ENCODE measurements at places on chromosomes 16 and 17.

DNA sequence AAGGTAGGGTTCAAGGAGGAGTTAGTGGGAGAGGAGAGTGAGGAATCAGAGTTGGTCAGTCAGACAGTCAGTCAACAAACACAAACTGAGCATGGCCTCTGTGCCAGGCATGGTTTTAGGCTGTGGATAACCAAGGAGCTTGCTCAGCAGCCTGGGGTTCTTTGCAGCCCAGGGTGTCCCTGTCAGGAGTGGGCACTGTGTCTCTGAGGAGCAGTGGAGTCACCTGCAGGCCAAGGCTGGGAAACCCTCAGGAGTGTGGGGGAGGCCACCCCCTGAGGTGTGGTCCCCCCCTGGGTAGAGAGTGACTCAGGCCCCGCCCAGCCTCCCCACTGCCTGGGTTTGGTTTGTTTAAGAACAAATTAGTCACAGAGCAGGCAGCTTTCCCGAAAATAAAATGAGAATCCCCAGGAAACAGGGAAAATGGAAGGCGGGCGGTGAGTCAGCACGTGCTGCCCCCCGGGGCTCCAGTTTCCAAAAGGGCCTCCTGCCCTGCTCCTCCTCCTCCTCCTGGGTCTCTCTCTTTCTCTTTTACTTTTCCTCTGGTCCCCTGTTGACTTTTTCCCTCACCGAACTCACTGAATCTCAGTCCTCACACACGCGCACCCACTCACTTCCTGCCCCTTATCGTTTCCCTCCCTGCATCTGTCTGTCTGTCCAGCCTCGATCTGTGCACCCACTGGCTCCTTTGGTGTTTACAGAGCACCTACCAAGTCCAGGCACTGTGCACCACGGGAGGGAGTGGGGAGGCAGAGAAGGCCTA lies 44.3 kb downstream of the SOCS3 start:
- peak; percentile 36 for DNase-seq

DNA sequence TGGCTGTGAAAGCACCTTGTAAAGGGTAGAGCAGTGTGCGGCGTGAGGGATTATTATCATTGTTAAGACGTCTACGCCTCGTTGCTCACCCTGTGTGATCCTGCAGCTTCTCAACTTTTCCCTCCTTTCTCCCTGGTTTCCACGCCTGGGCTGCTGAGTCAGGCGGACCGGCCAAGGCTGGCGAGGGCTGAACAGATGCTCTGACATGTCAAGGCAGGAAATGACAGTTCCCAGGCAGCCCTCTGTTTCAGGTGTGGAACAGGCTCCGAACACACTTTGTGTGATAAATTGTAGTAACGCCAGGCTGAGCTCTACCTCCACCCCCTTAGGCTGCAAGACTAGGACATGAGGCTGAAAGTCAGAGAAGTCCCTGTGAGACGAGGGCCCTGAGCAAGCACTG lies 46.0 kb upstream of the TBX2 start:
- no peak for DNase-seq

DNA sequence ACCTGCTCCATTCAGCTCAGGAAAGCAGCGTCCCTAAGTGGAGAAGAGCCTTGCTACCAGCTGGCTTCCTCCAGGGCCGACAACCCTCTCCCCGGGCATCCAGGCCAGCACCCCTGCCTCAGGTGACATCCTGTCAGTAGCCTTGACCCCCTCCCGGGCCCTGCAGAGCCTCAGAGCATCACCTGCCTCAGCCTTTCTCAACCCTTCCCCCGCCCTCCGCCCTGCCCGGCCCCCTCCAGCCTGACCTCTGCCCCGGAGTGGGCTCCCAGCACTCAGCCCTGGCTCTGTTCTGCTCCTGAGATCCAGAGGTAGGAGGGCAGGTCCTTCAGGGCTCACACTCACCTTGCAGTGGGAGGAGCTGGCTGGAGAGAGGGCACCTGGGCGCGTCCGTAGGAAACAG lies 73.8 kb upstream of the METRNL start:
- DNase-seq: no peak

GRCh38 chr17:59757470-59757869 lies 50.0 kb downstream of the VMP1 start:
- no peak for DNase-seq

DNA sequence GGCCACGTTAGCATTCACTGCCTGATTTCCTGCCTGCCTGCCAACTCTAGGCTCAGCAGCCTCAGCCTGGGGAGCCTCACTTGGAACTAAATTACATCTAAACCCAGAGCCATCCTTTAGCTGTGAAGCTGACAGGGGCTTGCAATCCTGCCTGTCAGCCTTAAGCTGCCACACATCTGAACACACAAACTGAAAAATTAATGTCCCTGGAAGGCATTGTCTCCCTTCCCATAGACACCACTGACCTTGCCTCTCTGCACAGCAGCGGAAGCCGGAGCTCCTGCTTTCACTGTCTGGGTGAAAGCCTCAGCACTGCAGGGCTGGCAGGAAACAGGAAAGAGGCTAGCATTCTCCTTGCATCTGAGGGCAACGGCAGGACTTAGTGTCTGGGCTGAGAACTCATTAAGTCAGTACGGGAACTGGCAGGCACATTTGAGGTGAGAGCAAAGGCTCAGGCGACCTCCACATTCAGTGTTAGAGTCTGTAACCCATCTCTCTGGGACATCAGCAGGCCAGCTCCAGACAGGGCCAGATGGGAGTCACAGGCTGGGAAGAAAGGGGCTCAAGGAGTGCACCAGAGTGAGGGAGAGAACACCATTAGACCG lies 452.4 kb upstream of the C16orf82 start:
- DNase-seq: no peak

- no peak for DNase-seq
Observed at GRCh38 chr16:5041600-5042133, 7.9 kb upstream of the NAGPA start.

GRCh38 chr16:50617646-50618184 lies 63.4 kb downstream of the SNX20 start:
- no peak for DNase-seq

- DNase-seq: no peak
Observed at GRCh38 chr17:3688852-3689261, 7.1 kb downstream of the P2RX5 start.

- DNase-seq: no peak
Observed at GRCh38 chr16:886802-887731, 83.7 kb downstream of the LMF1 start.

DNA sequence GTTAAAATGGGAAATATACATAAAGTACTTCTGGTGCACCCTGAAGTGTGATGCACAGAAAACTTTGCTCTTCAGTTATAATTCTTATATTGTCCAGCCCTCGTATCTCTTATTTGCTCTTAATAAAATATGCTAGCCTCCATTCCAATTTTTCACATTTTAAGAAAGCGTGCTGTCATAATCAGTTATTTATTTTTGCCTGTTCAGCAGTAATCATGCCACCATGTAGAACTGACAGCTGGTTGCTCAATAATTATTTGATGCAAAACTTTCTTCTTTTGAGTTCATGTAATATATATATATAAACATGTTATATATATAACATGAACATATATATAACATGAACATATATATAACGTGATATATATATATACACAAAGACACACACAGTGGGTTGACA lies 294.6 kb downstream of the CNTNAP4 start:
- no peak for DNase-seq

DNA sequence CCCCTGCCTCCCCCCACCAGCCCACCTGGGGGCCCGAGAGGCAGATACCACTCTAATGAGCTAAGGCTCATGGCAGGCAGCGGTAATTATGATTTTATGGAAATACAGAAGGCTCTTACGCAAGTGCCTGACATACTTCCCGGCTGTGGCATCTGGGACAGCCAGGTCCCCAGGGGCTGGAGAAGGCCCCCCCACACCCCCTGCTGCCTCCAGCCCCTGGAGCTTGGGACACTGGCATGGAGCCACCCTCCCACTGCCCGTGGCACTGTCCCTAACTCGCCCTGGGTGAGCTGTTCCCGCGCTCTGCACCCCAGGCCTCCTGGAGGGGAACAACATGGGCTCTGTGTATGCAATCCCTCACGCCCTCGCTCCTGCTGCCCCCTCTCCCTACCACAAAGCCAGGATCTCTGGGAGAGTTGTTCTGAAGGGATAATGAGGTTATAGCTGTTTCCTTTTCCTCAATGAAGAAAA lies 5.4 kb upstream of the STAC2 start:
- peak; percentile 50 for DNase-seq

- no peak for DNase-seq
Observed at GRCh38 chr16:4140652-4141051, 24.4 kb upstream of the ADCY9 start.

GRCh38 chr17:77331301-77331864 lies 190.6 kb downstream of the SEC14L1 start:
- DNase-seq: peak; percentile 91

DNA sequence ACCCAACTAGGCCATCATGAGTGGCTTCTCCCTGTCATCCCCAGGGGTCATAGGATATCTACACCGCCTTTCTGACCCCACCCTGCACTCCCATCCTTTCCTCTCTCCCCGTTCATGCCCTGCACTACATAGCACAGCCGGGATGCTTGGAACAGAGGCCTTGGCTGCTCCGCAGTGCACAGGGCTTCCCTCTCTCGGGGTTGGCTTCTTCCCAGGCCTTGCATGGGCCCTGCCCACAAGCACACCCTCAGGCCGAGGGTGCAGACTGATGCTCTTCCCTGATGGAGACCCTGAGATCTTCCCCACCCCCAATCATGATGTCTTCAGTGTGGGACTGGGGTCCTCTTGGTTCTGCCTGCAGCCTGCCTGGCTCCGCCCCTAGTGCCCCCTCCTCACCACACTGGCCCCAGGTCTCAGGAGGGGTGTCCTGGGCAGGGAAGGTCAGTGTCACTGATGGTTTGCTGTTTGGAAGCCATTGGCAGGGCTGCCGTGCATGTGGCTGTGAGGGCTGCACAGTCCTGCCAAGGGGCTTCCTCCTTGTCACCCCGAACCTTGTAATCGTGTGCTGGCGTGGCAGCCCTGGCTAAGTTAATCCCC lies 14.3 kb upstream of the NAGLU start:
- DNase-seq: no peak

DNA sequence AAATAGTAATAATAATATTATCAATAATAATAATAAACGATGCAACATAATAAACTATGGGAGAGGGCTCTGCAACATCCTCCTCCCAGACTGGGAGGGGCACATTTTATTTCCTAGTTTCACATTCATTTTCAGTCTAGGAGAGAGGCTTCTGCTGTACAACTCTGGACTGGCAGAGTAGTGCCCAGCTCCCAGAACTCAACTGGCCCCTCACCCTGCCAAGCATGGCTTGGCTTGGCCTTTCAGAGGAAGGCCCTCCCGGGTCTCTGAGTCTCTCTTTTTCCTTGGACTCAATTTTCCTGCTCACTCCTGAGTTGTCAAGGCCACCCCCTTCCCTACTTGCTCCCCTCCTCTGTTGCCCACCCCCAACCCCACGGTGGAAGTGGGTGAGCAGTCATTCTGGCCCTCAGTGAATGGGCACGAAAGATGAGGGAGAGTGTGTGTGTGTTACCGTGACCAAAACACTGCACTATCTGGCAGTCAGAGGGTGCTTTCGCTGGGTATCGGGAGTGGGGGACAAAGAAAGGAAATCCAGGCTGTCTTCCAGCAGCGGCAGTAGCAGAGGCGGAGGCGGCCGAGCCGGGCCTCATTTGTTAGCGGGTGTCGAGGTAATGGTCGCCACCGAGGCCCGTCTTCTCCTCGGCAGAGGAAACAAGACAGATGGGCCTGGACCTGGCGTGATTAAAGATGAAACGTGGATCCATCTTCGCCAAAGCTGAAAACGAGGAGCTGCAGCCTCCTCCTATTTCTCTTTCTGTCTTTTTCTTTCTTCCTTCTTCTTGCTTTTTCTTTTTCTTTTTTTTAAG lies 2.3 kb downstream of the HOXB4 start:
- DNase-seq: no peak

GRCh38 chr16:58026705-58027160 lies 1.2 kb downstream of the MMP15 start:
- DNase-seq: no peak

- DNase-seq: peak; percentile 67
Observed at GRCh38 chr16:68385371-68385770, 62.9 kb downstream of the SMPD3 start.

DNA sequence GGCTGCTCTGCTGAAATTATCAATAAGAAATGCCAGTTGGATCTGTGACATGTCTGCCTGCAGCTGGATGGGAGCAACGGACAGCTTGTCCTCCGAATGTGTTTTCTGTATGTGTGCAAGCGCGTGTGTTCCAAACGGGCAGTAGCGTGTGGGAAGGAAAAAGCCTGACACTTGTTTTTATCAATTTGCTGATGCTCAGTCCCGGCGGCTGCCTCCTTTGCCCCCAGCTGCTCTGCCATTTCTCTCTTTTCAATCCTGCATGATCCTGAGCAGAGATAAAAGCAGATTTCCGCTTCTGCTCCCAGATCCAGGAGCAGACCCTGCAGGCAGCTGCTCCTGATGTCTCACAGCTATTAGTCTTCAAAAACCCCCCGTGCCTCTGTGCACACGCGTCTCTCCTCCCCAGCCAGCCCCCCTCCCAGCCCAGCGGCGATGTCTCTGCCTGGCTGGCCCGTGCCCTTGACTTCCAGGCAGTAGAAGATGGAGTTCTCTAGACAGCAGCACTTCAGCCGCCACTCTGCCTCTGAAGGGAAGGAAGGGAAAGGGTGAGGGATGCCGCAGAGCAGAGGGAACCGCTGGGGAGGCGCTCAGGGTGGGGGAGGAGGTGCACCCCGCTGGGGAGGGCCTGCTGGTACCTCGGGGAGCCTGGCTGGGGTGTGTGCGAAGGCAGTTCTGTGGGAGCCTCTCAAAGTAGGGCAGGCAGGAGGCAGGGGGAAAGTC lies 4.1 kb downstream of the PRCD start:
- peak; percentile 29 for DNase-seq

- no peak for DNase-seq
Observed at GRCh38 chr16:12026741-12027490, 50.4 kb downstream of the SNX29 start.

GRCh38 chr17:72916991-72917390 lies 175.5 kb downstream of the SLC39A11 start:
- DNase-seq: no peak

DNA sequence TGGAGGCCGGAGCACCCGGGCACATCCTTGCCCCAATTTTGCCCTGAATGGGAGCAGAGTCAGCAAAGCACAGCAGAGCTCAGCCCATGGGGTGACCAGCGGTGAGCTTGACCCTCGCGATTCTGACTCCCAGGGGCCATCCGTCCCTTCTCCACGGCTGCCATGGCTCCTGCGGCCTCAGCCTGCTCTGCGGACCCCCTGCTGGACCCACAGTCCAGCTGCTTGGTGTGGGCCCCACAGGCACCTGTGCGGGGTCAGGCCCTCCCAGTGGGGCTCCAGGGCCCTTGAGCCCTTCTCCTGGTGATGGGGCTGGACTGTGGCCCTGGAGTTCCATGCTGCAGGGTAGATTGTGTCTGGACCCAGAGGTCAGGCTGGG lies 144.2 kb downstream of the ENGASE start:
- DNase-seq: no peak

- no peak for DNase-seq
Observed at GRCh38 chr17:65061646-65062045, 5.1 kb upstream of the GNA13 start.

DNA sequence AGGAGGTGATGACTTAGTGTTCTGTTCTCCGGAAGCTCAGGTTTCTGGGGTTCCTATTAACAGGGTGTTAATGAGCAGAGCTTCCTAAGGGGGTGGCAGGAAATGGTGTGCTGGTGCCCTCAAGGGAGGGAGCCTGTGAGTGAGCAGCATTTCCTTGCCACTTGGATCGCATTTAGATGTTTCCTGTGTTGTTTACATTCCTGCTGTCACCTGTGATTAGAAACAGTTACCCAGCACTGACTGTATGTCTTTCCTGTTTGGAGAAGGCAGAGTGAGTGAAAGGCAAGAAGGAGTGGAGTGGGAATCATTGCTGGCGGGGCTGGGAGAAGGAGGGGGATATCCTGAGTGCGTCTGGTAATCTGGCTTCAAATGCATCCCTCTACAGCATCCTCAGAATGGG lies 214.6 kb downstream of the CCDC182 start:
- no peak for DNase-seq

- DNase-seq: peak; percentile 45
Observed at GRCh38 chr17:75308732-75309629, 19.7 kb upstream of the SLC25A19 start.
